RCC 7860 (cell line): ENCODE measurements at places on chromosomes 6 and 20.

DNA sequence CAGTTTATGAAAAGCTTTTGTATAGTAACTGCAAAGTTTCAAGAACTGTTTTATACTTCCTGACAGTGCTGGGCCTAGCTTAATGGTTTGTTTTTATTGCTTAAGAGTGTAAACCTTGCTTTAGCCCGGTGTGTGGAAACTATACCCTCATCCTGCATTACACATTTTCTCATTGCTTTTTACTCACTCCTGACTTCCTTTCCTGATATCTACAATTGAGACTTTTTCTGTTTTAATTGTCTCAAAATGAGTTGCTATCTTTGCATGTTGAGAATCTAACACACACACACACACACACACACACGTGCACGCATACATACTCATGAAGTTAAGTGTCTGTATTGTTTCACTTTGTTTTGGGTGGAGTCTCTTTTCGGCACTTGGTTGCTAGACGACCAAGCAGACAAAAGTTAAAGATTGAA lies 16.7 kb downstream of the BMP2 start:
- no peak for DNase-seq

DNA sequence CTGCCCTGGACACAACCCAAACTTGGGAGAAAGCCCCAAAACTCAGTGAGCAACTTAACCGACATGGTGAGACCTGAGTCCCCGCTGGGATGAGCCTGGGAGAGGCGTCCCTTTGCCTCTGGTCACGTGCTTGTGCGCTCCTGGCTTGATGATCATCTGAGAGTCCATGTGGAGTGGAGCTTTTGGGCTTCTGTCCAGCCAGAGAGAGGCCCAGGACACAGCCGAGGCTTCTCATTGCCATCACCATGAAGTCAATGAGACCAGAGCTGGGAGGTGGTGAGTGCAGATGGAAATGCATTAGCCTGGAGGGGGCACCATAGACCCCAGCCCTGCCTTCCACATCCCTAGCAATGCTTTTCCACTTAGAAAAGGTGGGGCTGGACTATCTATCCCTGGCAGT lies 250.0 kb downstream of the SLC24A3 start:
- DNase-seq = no peak

GRCh38 chr20:49426395-49426794 lies 56.1 kb downstream of the KCNB1 start:
- no peak for DNase-seq

GRCh38 chr20:37336369-37337207 lies 9.4 kb upstream of the SRC start:
- peak; percentile 61 for DNase-seq

GRCh38 chr6:98056955-98057354 lies 773.9 kb upstream of the MMS22L start:
- no peak for DNase-seq

GRCh38 chr6:4404415-4404814 lies 269.0 kb upstream of the ECI2 start:
- DNase-seq = no peak

DNA sequence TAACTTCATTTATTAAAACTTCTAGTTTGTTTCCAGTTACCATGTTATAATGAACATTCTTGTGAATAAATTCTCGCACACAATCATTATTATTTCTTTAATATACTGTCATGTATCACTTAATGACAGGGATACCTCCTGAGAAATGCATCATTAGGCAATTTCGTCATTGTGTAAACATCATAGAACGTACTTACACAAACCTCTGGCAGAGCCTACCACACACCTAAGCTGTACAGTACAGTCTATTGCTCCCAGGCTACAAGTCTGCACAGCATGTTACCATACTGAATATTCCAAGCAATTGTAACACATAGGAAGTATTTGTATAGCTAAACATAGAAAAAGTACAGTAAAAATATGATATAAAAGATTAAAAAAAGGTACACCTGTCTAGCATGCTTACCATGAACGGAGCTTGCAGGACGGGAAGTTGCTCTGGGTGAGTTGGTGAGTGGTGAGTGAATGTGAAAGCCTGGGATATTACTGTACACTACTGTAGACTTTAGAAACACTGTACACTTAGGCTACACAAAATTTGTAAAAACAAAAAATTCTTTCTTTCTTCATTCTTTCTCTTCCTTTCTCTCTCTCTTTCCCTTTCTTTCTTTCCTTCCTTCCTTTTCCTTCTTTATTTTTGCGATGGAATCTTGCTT lies 268.2 kb upstream of the SOX4 start:
- DNase-seq = no peak

DNA sequence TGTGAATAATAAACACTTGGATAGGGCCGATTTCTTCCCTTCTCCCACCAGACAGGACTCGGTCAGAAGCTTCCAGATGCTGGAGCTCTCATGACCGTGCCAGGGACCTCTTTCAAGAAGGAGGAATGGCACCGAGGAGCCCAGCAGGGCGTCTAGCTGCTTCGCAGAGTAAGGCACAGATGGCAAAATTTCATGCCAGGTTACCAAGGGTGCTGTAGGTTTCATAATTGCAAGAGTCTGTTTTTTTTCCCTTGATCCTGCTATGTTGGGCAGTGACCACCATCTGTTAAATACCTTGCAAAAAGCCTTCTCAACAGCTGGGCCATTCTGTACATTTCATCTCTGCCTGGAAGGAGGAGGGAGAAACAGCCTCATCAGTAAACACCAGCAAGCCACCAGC lies 111.8 kb downstream of the EDN3 start:
- DNase-seq = no peak

GRCh38 chr20:58891086-58891717 lies 38.7 kb downstream of the GNAS start:
- DNase-seq = peak; percentile 41

DNA sequence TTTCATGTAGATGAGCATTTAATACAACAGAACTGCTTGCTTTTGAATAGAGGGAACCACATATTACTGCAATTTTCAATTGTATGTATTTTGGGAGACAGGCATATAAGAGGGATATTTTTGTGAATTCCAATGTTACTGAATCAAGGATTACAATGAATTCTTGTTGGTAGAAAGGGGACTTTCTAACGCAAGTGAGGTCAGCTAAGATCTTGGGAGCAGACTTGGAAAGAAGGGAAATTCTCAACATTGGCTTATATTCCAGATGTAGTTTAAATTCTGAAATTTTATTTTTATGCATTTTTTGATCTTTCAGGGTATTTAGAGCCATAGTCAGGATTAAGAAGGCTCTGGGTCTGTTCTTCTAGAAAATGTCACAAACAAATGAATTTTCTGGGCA lies 43.3 kb upstream of the CTAGE9 start:
- DNase-seq = no peak

- DNase-seq = no peak
Observed at GRCh38 chr6:104575536-104575935, 284.2 kb downstream of the HACE1 start.

GRCh38 chr6:74248966-74249365 lies 553.0 kb downstream of the CD109 start:
- no peak for DNase-seq

DNA sequence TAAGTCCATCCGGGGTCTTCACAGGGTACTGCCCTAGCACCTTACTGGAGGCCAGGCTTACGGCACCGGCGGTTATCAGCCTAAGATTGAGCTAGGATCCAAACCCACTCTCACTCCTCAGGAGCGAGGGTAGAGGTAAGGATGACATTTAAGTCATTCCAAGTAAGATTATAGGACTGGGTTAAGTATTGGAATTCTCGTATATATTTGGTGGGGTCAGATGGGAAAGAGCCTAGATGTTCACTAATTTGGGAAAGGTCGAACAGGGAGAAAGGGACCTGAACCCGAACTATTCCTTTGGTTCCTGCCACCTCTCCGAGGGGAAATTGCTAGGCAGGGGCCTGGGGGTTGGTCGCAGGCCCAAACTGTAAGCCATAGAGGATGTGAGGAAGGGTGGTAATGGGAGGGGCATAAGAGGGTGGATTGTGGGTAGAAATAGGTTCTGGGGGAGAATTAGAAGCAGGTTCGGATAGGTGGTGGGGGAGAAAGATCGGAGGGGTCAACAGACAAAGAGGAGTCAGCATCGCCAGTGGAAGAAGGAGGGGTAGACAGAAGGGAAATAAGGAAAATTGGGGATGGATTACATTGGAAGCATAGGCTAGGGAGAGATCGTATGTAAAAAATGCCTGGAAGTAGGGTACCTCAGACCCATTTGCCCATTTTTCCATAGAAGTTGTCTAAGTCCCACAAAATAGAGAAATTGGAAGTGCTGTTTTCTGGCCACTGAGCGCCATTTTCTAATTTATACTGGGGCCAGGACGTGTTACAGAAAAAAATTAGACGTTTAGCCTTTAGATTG lies 747.1 kb upstream of the ADGRB3 start:
- DNase-seq = no peak

- no peak for DNase-seq
Observed at GRCh38 chr20:19565736-19566135, 192.3 kb upstream of the RIN2 start.

DNA sequence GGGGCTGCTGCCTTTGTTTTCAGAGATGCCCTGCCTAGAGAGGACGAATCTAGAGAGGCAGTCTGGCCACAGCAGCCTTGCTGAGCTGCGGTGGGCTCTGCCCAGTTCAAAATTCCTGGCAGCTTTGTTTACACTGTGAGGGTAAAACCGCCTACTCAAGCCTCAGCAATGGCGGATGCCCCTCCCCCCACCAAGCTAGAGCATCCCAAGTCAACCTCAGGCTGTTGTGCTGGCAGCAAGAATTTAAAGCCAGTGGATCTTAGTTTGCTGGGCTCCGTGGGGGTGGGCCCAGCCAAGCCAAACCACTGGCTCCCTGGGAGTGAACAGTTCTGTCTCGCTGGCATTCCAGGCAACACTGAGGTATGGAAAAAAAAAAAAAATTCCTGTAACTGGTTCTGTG lies 970.9 kb downstream of the TBC1D32 start:
- DNase-seq = no peak

- DNase-seq = no peak
Observed at GRCh38 chr6:48067886-48068277, 43.1 kb downstream of the PTCHD4 start.
